ENCODE measurements at places on chromosomes 16 and 17. TPM values are rescaled to one million over a fixed set of nuclear protein-coding genes. Genes with fewer than 3 reads are reported as not detected.
A peak's percentile ranks its signal among the peaks of the same experiment; 100 is the strongest.

DNA sequence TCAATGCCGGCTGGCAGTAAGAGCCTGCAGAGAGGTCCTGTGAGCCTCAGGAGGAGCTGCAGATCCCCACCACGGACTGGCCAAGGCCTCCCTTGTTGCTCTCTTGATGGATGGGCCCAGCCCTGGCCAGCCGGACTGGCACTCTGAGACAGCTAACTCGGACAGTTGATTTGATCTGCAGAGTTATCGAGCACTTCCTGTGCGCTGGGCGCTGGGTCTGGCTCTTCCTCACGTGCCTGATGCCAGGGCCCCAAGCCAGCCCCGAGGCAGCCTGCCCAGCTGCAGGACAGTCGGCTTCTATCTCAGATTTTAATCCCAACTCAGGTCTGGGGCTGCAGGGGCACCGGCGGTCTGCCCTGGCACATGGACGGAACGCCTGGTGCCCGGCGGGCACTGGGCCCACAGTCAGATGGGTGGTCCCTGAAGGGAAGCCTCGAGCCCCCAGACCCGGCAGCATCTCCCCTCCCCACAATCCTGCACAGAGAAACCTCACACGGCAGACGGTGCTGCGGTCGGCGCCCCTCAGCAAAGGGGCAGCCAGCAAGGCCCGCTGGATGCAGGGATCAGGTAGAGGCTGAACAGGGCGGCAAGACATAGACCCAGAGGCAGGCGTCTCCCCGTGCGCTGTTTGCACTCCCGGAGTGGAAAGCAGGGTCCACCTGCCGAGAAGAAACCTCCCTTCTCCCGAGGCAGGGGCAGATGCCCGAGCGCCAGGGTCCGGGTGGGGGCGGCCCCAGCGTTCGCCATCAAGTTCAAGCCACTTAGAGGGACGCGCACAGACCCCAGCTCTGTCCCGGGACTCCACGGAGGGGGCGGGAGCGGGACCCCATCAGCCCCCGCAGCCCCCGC lies 34.0 kb downstream of the TIMM22 start:
- H3K4me3 ChIP-seq, result peak overlapping the region; percentile 39
- H3K4me1 ChIP-seq, result no peaks in the 10 kb centered on the region
- DNase-seq, result no peak
- peak overlapping the region; percentile 37 for H3K27ac ChIP-seq
- no peaks in the 10 kb centered on the region for H3K27me3 ChIP-seq

- no peak overlapping the region for H3K4me3 ChIP-seq
- no peaks in the 10 kb centered on the region for H3K36me3 ChIP-seq
- H3K4me1 ChIP-seq, result no peaks in the 10 kb centered on the region
These were observed 47.3 kb downstream of the RPH3AL start for GRCh38 chr17:305090-305976.

MT1A gene
- total RNA-seq, result 82.2 TPM

KRTAP9-8 gene
- not detected for total RNA-seq

DNA sequence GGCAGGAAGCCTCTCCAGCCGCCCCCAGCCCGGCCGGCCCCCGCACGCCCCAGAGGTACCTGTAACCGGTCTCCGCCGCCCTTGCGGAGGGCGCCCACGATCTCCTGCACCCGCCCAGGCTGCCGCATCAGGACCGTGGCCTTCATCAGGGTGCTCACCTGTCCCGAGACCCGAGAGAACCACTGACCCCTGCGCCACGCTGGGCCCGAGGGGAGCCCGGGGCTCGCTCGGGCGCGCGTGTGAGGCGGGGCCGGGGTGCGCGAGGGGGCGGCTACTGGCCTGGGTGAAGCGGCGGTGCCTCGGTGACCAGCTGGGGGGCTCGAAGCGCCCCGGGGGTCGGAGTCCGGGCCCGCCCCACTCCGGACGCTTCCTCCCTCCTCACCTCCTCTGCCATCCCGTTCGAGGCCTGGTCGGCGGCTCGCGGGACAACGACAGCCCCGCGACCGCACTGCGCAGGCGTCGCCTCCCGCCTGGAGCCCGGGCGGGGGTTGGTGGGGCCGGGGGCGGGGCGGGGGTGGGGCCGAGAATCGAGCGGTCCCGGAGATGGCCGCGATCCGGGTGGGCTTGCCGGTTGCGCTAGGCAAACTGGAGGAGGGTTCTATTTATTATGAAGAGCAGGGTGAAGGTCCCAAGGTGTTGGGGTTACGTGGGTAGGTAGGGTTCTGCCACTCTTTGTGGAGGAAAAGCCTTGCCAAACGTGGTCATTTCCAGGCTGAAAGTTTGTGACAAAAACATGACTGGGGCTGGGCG lies at the start of gene NT5C3B:
TSS of gene NT5C3B (minus strand) at position 433 of the 750 bp plus-strand sequence. CDS start at position 394, 39 bp downstream.
- H3K27ac ChIP-seq, result peak within 1 kb of the TSS; percentile 11
- peak; percentile 73 for DNase-seq
- no peaks in the 10 kb centered on the region for H3K36me3 ChIP-seq
- H3K4me1 ChIP-seq, result no peaks in the 10 kb centered on the region
- no peaks in the 10 kb centered on the region for H3K27me3 ChIP-seq

UQCRC2 gene
- total RNA-seq, result 143 TPM

GRCh38 chr17:27457360-27457715 lies 1.1 kb downstream of the KSR1 start:
- H3K36me3 ChIP-seq, result no peaks in the 10 kb centered on the region
- DNase-seq, result no peak
- no peaks in the 10 kb centered on the region for H3K27me3 ChIP-seq
- peak overlapping the region; percentile 93 for H3K4me3 ChIP-seq
- H3K27ac ChIP-seq, result no peak overlapping the region

DNA sequence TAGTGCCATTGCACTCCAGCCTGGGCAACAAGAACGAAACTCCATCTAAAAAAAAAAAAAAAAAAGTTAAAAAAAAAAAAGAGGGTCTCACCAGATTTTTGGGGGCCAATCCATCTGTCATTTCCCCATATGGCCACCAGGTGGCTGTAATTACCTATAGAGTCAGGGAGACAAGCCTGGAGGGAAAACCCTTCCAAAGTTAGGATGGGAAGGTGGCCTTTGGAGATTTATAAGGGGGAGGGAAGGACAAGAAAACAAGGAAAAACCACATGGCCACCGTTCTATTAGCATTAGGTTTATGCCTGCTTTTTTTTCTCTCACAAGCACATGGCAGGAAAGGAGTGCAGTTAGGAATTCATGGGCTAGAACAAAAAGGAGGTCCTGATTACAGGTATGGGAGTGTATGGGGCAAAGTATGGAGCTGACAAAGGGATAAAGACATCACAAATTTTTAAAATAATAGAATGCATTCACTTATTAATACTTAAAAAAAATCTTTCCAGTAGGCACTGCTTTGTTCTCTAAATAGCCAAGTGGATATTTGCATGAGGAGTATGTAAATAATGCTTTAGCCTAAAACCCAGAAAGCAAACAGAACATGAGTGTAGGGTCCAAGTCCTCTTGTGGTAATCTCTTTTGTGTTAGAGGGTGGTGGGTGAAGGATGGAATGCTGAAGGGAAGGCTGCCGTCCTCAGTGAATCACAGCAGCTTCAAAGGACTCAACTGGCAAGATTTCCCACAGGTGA lies 5.1 kb downstream of the CYB5D1 start:
- no peaks in the 10 kb centered on the region for H3K36me3 ChIP-seq
- DNase-seq, result no peak
- no peak overlapping the region for H3K27ac ChIP-seq
- no peaks in the 10 kb centered on the region for H3K27me3 ChIP-seq
- no peak overlapping the region for H3K4me3 ChIP-seq

PYDC1 gene
- not detected for total RNA-seq

GRCh38 chr17:75752802-75753513 lies 12.0 kb downstream of the GALK1 start:
- no peaks in the 10 kb centered on the region for H3K27me3 ChIP-seq
- no peak overlapping the region for H3K4me3 ChIP-seq
- no peaks in the 10 kb centered on the region for H3K4me1 ChIP-seq

Data from aorta (tissue), 5 donors.